Neural progenitor cell (in vitro differentiated cells): ENCODE measurements at places on chromosomes 3 and 15. TPM values are rescaled to one million over a fixed set of nuclear protein-coding genes. Genes with fewer than 3 reads are reported as not detected.

Gene AMIGO3
- 2.6 TPM in 1 of 2 replicates, not detected in the other for total RNA-seq

DNA sequence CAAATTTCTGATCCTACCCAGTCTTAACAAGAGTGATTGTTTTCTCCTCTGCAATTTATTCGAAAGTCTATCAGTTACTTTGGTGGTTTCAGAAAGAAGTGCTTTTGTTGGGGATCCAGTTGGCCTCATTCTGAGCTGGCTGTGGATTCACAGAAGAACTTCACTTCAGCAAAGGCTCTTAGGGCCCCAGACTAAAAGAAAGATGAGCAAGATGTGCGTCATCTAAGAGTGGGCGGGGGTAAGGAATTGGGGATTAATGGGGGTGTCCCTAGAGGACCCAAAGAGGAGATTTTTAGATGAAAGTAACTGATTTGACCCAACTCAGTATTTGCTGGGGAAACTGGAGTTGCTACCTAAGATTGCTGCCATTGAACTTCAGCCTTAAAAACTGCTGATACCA, 63.9 kb upstream of the TSEN2 start:
- no peaks in the 10 kb centered on the region for H3K36me3 ChIP-seq
- no peak overlapping the region for H3K4me3 ChIP-seq
- no peaks in the 10 kb centered on the region for H3K27me3 ChIP-seq
- no peaks in the 10 kb centered on the region for H3K4me1 ChIP-seq

DNA sequence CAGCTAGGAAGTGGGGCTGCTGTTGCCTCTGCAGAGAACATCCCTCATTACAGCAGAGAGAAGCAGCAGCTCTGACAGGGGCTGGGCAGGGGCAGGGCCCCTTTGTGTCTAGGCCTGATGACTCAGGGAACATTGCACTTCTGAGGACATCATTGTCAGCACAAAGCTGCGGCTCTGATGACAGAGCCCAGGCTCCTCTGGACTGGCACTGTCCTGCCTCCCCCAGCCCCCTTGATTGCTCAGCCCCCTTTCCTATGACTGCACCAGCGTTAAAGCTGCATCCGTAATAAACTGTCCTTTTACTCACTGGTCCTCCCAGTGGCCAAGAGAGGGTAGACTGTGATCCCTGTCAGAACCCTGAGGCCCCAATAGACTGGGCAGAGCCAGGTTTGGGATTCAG, 18.3 kb downstream of the TRH start:
- H3K4me3 ChIP-seq, result no peak overlapping the region
- H3K36me3 ChIP-seq, result no peaks in the 10 kb centered on the region
- peaks cover 15% of the 10 kb centered on the region for H3K4me1 ChIP-seq

Gene SLMAP
- 36.4 and 59.4 TPM in 2 replicates for total RNA-seq
